ENCODE measurements at places on chromosomes 7 and 10.

- no peak for DNase-seq
These were observed 970.2 kb downstream of the SORCS3 start for GRCh38 chr10:105611244-105611798.

DNA sequence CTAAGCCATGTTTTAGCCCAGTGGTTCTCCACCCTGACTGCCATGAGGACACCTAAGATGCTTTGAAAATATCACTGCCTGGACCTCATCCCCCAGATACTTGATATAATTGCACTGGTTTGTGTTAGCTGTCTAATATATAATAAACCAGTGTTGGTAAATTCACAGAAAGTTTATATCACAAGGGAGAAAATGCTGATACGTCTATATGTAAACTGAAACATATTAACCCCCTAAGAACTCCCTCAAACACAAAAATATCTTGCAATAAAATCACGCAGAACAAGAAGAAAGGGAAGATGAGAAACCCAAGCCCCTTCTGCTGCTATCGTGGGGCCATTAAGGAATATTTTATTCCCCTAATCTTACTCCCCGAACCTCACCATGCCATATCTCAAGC, 8.2 kb downstream of the IMMP2L start:
- DNase-seq: no peak

DNA sequence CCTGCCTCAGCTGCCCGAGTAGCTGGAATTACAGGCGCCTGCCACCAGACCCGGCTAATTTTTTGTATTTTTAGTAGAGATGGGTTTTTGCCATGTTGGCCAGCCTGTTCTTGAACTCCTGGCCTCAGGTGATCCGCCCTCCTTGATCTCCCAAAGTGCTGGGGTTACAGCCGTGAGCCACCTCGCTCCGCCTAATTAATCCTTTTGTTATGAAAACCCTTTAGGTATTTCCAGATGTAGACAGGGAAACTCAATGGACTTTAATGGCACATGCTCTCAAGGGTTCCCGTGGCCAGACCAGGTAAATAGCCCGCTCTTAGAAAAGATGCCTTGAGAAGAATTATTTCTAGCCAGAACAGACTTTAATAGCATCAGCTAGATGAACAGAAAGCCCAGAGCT, 19.7 kb upstream of the EXOC4 start:
- no peak for DNase-seq

- no peak for DNase-seq
These were observed 665.0 kb upstream of the FOXK1 start for GRCh38 chr7:4017081-4017480.

GRCh38 chr7:129698516-129699418, 87.2 kb downstream of the NRF1 start:
- DNase-seq: no peak

DNA sequence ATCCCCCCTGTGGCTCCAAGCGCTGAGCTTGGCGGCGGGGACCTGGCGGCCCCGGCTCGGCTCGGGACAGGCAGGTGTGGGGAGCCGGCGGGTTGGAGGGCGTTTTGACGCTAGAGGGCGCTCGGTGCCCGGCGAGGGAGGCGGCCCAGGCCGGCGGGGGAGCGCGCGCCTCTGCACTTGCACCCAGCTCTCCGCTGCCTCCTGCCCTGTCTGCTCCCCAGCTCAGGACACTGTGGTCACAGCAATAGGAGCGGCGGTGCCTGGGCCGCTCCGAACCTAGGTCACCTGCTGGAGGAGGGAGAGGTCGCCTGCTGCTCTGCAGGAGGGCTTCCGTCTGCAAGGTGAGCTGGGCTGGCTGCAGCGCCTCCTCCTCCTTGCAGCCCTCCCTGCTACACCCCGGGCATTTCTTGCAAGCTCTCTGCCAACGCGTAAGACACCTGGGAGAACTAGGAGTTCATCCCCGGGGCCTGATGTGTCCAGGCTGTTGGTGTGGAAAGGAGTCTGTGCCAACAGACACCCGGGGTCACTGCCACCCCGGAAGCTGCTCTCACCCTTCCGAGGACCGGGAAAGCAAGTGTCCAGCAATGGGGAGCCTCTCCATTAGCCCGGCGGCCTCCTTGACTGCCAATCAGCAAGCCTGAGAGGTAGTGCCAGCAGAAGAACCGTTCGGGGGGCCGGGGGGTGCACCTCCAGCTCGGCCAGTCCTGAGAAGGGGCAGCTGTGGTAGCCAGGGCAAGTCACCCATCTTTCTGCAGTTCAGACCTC, 620.4 kb downstream of the GALNT17 start:
- DNase-seq: no peak

All from RKO (cell line).